Caco-2 (cell line): ENCODE measurements at places on chromosomes 3 and 15.

- DNase-seq = peak; percentile 25
Measured at GRCh38 chr15:77036537-77037387, 34.1 kb downstream of the TSPAN3 start.

DNA sequence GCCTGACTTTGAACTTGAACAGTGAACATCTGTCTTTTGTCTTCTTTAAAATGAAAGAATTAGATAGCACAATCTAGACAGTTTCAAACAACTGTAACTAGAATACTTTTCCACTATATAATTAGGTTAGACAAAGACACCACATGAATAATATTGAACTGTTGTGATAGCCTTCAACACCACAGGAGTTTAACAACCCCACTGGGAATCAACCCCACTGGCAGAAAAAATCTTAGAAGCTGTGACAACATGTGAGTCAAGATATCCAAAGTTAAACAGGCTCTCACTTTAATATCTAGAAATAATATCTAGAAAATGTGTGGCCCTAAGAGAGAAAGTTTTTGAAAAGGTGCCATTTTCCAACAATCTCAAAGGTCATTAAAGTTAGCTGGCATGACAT lies 64.4 kb upstream of the PRICKLE2 start:
- DNase-seq = no peak

GRCh38 chr3:168865022-168865551 lies 769.4 kb upstream of the GOLIM4 start:
- DNase-seq = peak; percentile 33

DNA sequence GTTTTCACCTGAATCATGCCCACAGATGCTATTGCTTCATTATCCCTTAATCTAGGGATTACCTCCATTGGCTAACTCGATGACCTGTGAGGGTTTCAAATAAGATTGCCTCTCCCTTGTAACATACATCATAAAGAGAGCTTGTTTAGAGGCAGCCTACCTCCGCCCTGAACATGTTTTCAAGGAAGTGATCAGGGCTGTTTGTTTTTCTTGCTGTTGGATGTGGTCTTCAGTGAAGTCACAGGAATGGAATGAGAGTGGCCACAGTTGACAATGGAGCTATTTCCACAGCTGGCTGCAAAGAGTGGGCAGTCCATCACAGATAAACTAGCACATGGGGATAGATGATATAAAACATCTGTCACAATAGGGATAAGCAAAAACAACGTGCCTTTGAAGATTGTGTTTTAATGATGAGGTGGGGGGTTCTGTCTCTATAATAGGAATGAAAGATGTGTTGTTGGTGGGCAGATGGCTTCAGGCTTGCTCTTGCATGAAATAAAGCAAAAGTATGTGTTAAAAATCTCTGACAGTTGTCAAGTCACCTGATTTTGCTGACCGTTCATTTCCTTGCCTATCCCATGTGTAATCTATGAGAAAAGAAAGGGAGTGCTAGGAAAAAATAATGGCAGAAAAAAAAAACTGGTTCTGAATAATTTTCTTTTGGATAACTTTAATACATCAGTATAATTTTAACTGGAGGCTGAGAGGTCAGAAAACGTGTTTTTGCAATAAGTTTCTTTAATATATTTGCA lies 642.3 kb downstream of the RBMS3 start:
- DNase-seq = no peak

- no peak for DNase-seq
Measured at GRCh38 chr3:124966521-124967445, 32.2 kb upstream of the MUC13 start.

GRCh38 chr3:111803123-111803593 lies 55.9 kb upstream of the PHLDB2 start:
- no peak for DNase-seq

DNA sequence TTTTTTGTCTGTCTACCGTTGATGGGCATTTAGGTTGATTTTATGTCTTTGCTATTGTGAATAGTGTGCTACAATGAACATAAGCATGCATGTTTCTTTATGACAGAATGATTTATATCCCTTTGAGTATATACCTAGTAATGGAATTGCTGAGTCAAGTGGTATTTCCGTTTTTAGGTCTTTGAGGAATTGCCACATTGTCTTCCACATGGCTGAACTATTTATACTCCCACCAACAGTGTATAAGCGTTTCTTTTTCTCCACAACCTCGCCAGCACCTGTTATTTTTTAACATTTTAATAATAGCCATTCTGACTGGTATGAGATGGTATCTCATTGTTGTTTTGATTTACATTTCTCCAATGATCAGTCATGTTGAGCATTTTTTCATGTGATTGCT lies 89.6 kb upstream of the GALNT15 start:
- no peak for DNase-seq
